ENCODE measurements at places on chromosomes 2 and 18.

GRCh38 chr18:76977108-76977621, 154.8 kb downstream of the ZNF236 start:
- DNase-seq = no peak

GRCh38 chr2:195602687-195603086, 54.3 kb upstream of the SLC39A10 start:
- DNase-seq = no peak

- no peak for DNase-seq
Observed at GRCh38 chr2:233926806-233927205, 9.6 kb downstream of the TRPM8 start.

GRCh38 chr2:190023860-190024259, 38.7 kb downstream of the MSTN start:
- no peak for DNase-seq

- DNase-seq = no peak
Observed at GRCh38 chr2:19949071-19949470, 40.8 kb downstream of the WDR35 start.

DNA sequence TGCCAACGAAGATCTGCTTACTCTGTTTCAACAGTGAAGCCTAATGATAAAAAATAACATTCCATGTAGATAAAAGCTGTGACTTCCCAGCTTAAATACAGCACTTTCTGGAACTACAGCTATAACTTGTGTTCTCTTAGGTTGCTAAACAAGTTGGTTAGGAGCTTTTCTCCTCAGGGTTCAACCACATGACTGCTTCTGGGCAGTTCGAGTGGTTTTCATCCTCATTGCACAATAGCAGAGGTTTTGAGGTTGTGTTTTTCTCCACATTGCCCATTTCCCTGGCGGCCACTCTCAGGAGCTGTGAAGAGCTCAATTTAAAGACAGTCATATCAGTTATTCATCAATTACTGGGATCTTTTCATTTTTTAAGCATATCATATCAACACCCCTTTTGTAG, 102.2 kb upstream of the CYP1B1 start:
- DNase-seq = no peak

Data from posterior cingulate gyrus (tissue), 11 donors.